Anterior cingulate cortex (tissue), 58 donors: ENCODE measurements at places on chromosomes 4 and X.

DNA sequence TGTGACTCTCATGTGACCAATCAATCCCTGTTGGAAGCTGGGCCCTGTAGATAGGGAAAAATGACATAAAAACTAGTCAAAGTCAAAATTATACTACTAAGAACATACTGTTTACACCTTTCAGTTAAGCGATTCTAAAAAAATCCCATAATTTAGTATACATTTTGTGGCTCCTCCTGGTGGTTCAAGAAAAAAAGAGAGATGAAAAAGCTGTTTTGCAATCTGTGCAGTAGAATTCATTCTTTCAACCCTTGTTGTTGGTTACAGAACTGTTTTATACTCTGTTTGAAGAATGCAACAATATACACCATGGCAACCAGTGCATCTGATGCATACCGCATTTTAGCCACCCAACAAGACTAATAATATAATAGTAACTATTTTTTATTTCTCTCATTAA lies 66.8 kb upstream of the ANK2 start:
- DNase-seq = no peak

GRCh38 chr4:36374836-36375511 lies 93.6 kb downstream of the DTHD1 start:
- no peak for DNase-seq

DNA sequence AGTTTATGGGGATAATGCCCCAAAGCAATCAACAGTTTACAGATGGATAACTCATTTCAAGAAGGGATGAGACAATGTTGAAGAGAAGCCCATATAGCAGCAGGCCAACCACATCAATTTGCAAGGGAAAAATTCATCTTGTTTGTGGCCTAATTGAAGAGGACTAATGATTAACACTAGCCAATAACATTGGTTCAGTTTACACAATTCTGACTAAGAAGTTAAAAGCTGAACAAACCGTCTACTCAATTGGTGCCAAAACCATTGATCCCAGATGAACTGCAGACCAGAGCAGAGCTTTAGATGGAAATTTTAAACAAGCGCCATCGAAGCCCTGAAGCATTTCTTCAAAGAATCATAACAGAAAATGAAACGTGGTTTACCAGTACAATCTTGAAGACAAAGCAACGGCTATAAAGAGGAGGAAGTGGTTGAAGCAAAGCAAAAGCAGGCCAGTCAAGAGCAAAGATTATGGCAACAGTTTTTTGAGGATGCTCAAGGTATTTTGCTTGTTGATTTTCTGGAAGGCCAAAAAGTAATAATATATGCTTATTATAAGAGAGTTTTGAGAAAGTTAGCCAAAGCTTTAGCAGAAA lies 20.5 kb upstream of the BLTP1 start:
- DNase-seq = no peak

DNA sequence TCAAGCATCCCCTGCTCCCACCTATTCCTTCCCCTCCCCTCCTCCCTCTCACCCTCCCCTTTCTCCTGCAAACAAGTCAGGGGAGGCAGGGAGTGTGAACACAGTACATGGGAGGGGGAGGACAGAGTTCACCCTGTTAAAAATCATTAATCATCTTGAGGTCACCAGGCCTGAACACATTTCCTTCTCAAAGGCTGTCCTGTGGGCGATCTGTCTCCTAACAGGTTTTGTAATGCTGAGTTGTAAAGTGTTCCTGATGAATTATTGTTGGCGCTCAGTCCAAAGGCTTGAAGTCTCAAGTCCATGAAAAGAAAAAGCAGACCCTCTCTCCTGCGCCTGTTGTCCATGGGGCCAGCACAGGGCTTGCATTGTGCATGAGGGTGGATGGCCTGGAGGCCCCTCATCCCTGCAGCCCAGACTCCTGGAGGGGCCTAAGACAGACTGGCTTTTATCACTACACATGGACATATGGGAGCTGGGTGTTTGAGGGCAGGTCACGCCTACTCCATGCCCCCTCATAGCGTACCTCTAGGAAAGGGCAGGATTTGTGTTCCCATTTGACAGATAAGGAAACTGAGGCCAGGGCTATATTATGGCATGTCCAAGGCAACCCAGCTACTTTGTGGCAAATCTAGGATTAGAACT lies 189.1 kb downstream of the RAB28 start:
- DNase-seq = no peak

DNA sequence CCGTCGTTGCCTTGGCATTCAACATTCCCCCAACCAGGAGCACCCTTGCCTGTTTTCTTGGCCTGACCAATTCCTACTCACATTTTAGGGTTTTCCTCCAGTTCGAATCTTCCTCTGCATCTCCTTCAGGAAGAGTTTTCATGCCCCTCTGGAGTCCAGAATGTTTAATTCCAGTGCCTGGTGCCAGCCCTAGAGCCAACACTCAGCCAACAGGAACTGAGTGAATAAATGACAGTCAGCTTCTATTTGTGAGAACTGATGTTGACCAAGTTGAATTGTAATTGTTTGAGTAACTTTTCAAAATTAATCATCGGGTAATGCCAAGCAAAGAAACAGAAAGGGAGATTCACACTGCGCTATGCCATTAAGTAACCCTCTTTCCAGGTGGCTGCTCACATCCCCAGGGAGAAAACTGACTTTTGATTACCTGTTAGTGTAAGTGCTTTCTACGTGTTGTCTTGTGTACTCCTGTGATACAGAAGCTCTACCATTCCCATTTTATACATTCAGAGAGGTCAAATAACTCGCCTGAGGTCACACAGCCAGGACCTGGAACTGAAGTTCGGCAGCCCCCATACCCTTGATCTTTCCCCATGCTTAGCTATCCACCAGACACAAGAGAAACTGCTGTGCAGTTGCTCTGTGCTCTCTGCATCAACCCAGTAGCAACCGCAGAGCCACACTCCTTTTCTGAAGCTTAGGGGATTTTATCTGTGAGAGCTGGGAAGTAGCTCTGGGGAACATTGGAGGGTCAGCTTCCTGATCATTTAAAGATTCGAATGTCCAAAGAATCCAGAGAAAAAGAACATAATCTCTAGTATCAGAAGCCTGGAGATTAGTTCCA lies 19.0 kb upstream of the SLC2A9 start:
- DNase-seq = no peak

GRCh38 chrX:68249401-68249831 lies 183.9 kb downstream of the OPHN1 start:
- peak; percentile 15 for DNase-seq

GRCh38 chr4:53653484-53654053 lies 62.3 kb upstream of the LNX1 start:
- DNase-seq = no peak

GRCh38 chr4:142550965-142551364 lies 295.1 kb downstream of the INPP4B start:
- no peak for DNase-seq

- DNase-seq = no peak
Observed at GRCh38 chrX:40132751-40133150, 35.0 kb upstream of the BCOR start.
